ENCODE measurements at places on chromosomes 6 and 20.

- DNase-seq, result no peak
Observed at GRCh38 chr20:38751360-38751976, 3.2 kb downstream of the ACTR5 start.

GRCh38 chr6:123655521-123656306 lies 19.0 kb upstream of the TRDN start:
- DNase-seq, result no peak

DNA sequence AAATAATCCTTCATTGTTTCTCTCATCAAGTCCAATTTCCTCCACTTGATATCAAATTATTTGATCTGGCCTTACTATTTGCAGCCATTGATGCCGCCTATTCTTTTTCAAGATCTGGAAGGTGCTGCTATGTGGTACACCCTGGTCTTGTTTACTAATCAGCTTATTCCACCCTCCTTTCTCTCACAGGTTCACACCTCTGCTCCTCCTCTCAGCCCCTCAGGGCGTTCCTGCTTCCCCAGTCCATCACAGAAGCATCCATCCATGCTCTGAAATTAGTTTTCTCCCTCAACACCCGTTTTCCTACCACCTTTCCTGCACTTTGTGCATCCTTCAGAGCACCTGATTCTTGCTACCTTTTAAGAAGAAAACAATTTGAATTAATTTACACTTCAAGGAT lies 183.6 kb downstream of the EPHA7 start:
- no peak for DNase-seq

- DNase-seq, result peak; percentile 34
Observed at GRCh38 chr6:117555882-117556498, 46.3 kb downstream of the GOPC start.

DNA sequence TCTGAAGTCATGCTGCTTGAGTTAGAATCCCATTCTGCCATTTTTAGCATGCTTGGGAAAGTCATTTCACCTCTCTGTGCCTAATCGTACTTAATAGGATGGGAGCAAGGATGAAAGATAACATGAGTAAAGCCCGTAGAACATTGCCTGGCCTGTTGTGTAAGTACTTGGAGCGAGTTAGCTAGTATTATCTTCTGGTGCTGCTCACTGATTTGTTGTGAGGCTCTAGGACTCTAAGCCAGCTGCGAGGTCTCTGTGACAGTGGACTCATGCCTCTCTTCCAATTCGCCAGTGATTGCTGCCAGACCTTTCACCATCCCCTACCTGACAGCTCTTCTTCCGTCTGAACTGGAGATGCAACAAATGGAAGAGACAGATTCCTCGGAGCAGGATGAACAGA lies 17.8 kb downstream of the TAF8 start:
- DNase-seq, result no peak

GRCh38 chr20:11755071-11755841 lies 162.4 kb upstream of the BTBD3 start:
- no peak for DNase-seq

- no peak for DNase-seq
Observed at GRCh38 chr6:88513471-88513870, 347.3 kb upstream of the CNR1 start.

GRCh38 chr6:121106962-121107361 lies 227.3 kb downstream of the TBC1D32 start:
- DNase-seq, result no peak

GRCh38 chr6:165793287-165793825 lies 130.3 kb upstream of the PDE10A start:
- DNase-seq, result no peak

DNA sequence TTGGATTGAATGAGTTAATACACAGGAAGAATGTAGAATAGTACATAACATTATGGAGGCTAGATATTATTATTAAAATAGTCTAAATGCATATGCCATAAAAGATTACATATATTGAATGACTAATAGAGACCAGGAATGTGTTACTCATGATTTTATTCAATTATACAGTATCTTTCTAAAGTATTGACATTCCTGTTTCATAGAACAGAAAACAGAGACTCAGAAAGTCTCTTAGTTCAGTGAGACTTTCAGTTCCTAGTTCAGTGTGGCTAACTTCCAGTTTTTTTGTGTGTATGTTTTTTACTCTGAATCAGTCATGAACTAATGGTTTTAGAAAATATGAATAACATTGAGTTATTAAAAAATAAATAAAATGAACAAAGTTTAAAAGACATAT lies 34.6 kb upstream of the TMEM244 start:
- DNase-seq, result no peak

GRCh38 chr6:45518013-45518720 lies 140.4 kb upstream of the SUPT3H start:
- DNase-seq, result no peak

GRCh38 chr20:54397292-54398140 lies 77.9 kb upstream of the DOK5 start:
- no peak for DNase-seq

GRCh38 chr6:84258268-84258667 lies 30.8 kb upstream of the CEP162 start:
- DNase-seq, result no peak

DNA sequence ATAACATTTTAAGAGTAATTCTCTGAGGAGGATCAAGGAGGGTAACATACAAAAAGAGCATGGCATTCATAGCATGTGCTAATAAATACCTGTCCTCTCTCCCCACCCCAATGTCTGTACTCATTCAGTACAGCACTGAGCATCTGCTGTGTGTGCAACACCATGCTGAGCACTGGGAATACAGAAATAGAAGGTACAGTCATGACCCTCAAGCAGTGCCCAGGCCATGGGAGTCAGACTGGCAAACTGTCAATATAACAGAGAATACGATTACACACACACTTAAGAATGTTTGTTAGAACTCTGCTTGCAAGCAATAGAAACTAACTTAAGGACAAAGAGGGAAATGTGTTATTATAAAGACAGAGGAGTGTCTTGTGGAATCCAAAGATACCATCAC lies 24.7 kb upstream of the ZFAND3 start:
- DNase-seq, result no peak

DNA sequence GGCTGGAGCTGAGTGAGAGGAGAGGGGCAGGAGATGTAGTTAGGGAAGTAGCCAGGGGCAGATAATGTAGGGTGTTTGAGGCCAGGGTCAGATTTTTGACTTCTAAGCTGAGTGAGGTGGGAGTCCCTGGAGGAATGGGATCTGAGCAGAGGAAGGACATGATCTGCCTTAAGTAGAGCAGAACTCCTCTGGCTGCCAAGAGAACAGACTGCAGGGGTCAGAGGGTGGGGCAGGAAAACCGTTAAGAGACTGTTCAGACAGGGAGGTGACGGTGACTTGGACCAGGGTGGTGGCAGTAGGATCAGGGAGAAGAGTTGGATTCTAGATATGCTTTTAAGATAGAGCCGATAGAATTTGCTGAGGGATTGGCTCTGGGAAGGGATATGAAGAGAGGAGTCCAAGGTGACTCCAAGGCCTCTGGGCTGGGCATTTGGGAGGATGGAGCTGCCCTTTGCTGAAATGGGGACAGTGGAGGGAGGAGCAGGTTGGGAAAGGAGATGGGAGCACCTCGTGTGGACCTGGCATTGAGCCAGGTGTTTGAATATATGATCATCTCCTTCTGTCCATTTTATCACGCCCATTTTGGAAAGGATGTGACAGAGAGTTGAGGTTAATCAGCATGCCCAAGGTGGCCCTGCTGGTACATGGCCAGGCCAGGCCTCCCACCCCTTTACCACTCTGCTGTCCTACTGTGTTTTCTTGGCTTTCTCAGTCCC lies 18.8 kb downstream of the EYA2 start:
- no peak for DNase-seq

GRCh38 chr6:16232086-16232485 lies 6.3 kb upstream of the GMPR start:
- no peak for DNase-seq

DNA sequence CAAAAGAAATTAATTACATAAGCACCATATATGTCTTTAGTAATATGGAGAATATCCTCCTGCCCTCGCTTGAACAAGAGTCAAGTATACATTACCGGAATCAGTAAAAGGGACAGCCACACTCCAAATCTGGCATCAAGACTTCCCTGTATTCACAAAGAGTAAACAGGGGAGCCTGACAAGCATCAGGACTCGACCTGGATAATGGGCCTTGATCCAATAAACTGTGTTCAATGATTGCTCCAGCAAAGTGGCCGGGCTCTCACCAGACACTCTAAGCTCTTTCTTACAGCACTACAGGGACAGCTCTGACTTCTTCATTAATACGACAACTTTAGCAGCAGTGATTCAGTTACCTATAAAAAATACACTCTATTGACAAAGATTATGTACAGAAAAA lies 307.9 kb upstream of the POU3F2 start:
- DNase-seq, result no peak

- no peak for DNase-seq
Observed at GRCh38 chr20:32285621-32286371, 8.3 kb downstream of the KIF3B start.

DNA sequence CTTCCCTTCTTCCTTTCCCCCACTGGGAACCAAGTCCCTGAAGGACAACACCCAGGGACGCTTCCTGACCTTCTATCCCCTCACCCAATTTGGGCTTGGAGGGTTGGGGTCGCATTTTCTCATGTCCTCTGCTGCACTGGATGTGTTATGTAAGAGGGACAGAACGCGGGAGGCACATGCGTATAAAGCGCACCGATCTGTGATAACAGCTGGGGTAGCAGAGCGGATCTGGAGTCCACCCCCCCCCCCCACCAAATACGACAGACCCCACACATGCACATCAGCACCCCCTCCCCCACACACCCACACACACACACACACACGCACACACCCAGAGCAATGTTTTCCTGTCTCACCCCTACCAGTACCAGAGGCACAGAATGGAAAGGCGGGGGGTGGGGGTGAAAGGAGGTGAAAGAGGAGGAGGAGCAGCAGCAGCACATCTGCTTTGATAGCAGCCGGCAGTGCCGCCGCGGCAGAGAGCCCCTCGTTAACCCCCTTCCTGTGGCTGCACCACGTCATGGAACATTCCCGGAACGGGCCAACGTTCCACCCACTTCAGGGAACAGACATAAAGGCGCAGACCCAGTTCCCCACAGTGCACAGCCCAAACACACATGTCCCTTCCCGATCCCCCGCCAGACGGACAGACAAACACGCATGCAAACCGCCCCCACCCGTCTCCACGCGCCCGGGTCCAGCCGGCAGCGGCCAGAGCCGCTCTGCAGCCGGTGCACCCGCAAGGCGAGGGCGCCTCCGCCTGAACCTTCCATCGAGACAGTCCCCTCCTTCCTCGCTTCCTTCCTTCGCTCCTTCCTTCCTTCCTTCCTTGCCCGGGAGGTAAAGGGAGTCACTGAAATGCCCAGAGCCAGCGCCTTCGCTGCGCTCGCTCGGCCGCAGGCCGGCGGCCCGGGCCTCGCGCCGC lies 590 bp downstream of the HIVEP2 start:
- peak; percentile 80 for DNase-seq

DNA sequence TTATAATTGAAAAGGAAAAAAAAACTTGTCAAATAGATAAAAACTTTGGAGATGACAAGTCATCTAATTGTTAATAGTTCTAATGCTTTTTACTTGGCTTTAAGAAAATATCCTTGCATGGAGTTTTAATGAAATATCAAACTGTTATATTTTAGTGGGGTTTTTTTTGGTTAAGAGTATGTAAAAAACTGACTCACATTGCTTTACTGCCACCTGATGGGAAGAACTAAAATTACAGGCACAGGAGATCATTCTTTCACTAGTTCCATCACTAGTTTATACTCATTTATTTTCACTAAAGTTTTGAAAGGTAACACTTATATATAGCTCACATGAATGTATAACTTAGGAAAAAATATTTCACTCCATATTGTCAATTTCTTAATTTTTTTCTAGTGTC lies 309.1 kb downstream of the LMBRD1 start:
- DNase-seq, result no peak

DNA sequence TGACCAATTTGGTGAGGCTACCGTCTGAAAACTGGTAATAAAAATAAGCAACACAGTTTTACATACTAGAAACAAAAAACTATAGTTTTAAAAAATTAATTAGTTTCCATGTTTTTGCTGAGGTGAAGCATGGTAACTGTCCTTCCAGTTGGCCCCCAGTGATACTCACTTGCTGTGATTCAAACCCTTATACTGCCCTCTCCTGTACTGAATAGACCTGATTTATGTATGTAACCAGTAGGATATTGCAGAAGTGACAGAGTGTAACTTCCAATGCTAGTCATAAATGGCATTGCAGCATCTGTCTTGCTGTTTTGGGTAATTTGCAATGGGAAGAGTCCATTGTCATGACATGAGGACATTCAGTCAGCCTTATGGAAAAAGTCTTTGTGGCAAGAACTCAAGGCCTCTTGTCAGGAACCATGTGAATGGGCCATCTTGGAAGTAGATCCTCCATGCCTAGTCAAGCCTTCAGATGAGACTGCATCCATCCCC lies 8.9 kb upstream of the CHD6 start:
- DNase-seq, result no peak

DNA sequence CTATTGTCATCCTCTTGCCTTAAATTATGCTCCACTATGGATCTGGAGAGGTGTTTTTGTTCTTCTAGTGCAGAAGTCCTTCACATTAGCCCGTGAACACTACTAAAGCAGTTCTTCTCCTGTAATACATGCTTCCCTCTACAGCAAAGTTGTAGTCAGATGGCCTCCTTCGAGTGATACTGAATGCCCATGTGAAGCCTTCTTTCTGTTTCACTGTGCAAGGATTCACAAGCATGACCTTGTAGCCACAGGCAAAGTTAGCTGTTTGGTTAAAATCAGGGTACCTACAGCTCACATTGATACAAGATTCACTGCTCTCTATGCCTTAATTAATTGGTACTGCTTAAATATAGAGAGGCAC lies 47.6 kb downstream of the ARHGAP18 start:
- no peak for DNase-seq

DNA sequence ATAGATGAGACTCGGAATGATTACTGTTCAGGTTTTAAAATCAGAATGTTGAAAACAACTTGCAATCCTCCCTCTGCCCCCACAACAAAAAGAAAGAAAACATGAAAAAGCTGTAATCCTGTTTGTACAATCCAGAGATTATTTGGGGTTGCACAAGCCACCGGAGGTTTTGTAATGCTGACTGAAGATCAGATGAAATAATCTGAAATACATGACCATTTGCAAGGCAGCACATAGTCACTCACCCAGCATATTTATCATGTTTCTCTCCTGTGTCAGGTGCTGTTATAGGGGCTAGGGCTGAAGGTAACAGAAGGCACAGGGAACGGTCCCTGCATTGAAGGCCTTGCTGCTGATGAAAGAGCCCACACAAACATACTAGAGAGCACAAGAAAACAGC lies 85.3 kb downstream of the SIM1 start:
- DNase-seq, result no peak
